ENCODE measurements at places on chromosomes 2 and 18.

DNA sequence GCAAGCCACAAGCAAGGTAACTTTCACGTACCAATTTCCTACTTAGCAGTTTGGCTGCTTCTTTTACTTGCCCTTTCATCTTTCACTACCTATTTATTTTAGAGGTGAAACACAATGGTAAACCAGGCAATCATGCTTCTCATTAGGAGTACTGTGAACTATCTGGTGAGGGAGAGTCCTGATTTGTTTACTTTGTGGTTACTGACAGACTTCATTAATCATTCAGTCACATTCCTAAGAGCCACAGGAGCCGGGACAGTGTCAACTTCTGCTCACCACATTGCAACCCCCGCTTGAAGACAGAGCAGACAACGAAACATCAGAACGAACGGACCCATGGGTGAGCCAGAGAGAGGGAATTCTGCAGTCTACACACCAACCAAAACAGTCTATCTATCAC, 28.8 kb downstream of the TUBB6 start:
- DNase-seq: no peak

DNA sequence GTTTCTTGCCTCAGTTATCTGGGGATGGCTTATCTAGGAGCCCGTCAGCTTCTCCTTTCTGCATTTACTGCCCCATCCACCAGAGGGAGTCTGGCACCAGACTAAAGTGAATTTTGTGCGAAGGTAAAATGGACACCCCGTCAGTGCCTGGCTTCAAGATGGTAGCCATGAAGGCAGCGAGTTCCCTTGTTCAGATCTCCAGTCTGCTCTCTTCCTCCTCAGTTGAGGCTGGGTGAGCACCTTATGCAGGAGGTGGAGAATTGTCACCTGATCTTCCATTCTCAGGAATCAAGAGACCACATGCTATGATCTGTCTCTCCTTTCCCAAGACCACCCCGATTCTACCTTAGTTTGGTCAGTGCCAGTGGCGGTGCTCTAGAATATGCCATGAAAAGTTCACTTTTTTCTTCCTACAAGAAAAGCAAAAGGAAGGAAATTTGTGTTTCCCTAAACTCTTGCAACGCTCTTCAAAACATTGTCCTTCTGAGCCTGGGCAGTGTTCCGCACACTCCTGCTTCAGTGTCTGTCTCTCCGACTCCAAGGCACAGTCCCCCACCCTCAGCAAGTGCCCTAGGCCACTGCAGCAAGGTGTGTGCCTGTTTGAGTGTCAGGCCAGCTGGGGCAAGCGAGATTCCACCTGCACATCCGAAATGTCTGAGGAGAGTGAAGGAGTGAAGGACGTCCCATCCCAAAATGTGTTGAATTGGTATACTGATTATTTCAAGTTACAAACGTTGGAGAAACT, 168.6 kb downstream of the SS18 start:
- peak; percentile 23 for DNase-seq

- DNase-seq: no peak
These were observed 80.4 kb downstream of the MTA3 start for GRCh38 chr2:42648796-42649195.

DNA sequence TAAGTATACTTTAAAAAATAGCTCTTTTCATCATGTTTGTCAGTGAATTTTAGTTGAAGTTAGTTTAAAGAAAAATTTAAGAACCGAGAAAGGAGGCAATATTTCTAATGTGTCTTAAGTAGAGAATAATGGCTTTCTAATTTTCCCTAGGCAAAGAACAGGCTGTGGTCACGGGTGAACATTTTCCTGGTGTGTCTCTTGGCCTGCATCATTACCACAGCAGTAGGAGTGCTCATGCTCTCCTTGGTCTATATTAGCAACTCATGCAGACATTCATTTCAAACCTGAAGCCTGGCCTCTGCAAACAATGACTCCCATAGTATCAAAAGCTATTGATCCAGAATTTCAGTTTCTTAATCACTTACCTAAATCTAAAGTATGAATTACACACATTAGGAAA, 57.4 kb downstream of the C18orf54 start:
- DNase-seq: no peak

DNA sequence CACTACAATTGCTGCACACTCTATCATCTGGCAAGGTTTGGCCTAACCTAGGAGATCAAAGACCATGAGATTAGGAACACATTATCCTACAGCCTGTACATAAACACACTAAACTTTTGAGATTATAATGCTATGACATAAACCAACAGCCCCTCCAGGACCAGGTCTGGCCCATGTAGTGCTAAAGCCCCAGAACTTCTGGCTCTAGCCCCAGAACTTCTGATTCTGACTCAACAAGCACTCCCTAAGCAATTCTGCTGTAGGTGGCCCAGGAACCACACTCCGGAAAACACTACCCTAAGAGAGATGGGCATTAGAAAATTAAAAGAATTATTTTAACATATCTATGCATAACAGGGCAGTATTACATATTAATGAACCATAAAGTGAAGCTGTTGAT, 369.5 kb upstream of the LYPD1 start:
- no peak for DNase-seq

- DNase-seq: no peak
These were observed 948.0 kb downstream of the DSC3 start for GRCh38 chr18:30094556-30094955.

Measured in stimulated activated CD4-positive, alpha-beta T cell treated with anti-CD3 and anti-CD28 coated beads, Interleukin-4, amount 100 ng/mL, for 1 hour (primary cell).